ENCODE measurements at places on chromosomes 2 and 18.

GRCh38 chr2:105611811-105612424 is 132.8 kb upstream of the NCK2 start:
- no peak for DNase-seq

- no peak for DNase-seq
Observed at GRCh38 chr2:49948091-49948490, 793.8 kb upstream of the FSHR start.

DNA sequence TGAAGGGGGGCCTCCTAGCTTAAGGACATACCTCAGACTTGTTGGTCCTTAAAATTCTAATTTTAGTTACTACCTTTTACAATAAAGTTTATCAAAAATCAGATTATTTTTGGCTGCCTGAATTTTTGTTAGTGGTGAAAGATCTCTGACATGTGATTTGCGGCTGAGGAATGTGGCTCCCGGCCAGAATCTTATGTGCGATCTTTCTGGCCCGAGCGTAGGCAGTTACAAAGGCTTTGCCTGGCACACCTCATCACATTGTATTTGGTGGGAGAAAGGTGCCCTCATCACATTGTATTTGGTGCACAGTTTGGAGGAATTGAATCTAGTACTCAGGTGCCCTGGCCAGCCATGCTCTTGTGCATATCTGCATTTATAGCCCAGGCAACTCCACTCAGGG is 289.1 kb downstream of the GULP1 start:
- DNase-seq = no peak

- DNase-seq = no peak
Observed at GRCh38 chr2:152694161-152694661, 23.1 kb downstream of the PRPF40A start.

GRCh38 chr2:54672590-54673456 is 50.6 kb upstream of the EML6 start:
- no peak for DNase-seq

- no peak for DNase-seq
Observed at GRCh38 chr2:38733300-38733971, 17.7 kb downstream of the SRSF7 start.

DNA sequence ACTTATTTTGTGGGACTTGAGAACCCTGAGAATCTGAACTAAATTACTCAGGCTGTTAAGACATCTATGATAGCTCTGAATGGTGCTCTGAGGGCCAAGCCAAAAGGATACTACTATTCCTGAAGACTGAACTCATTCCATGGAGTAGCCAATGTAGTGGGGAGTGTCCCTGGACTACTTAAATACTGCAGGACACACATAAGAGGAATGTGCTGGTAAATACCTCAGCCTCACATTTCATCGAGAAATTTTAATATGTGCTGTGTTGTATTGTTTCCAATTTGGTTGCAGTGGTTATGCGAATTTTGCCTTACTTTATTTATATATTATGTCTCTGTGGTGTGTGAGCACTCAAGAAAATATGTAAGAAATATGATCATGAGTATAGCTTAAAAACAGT is 264.4 kb upstream of the FIGN start:
- no peak for DNase-seq

- no peak for DNase-seq
Observed at GRCh38 chr18:14943967-14944636, 196.1 kb downstream of the ANKRD30B start.

DNA sequence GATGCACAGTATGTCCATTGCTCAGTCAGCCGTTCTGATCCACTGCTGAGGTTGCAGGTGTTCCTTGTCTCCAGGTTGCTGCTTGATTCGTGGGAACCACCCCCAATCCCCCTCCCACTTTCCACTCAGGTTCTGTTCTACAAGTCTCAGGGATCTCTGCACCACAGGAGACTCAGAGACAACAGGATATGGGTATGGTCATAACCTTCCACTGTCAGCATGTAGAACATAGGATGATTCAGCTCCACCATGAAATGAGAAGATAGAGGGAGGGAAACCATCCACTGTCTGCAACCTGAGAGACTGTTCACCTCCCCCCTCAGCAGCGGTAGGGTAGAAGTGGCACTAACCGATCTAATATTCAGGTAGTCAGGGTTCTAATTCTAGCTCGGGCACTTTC is 19.0 kb upstream of the KLF7 start:
- DNase-seq = no peak

- no peak for DNase-seq
Observed at GRCh38 chr2:101684313-101684712, 13.2 kb upstream of the MAP4K4 start.

- no peak for DNase-seq
Observed at GRCh38 chr18:38421872-38422615, 856.4 kb upstream of the CELF4 start.

- DNase-seq = no peak
Observed at GRCh38 chr2:236852977-236853374, 232.7 kb upstream of the COPS8 start.

- DNase-seq = no peak
Observed at GRCh38 chr2:121536850-121537557, 6.3 kb downstream of the RNU4ATAC start.

GRCh38 chr18:44699572-44700261 is 19.0 kb downstream of the SETBP1 start:
- no peak for DNase-seq

DNA sequence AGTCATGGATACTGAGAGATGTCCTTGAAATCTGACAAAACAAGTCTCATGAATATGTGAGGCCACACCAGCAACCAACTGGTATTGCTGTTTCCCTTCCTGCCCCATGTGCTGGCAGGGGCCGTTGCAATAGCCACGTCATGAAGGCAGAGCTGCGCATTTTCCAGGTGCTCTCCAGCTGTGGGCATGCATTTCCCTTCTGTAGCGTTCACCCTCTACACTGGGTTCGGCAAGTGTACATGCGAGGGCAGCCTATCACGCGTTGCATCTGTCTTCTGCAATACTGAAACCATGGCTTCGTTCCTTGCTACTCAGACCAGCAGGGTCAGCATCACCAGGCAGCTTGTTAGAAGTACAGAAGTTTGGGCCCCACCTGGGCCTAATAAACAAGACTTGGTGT is 17.4 kb downstream of the ARL4C start:
- DNase-seq = no peak

- DNase-seq = no peak
Observed at GRCh38 chr2:219959471-219959870, 332.0 kb downstream of the SLC4A3 start.
